ENCODE measurements at places on chromosomes 2 and 18. TPM values are rescaled to one million over a fixed set of nuclear protein-coding genes. Genes with fewer than 3 reads are reported as not detected.

- no peak for DNase-seq
Measured at GRCh38 chr2:238927746-238928519, 80.0 kb downstream of the TWIST2 start.

Gene REEP1
- total RNA-seq, result 147 TPM

DNA sequence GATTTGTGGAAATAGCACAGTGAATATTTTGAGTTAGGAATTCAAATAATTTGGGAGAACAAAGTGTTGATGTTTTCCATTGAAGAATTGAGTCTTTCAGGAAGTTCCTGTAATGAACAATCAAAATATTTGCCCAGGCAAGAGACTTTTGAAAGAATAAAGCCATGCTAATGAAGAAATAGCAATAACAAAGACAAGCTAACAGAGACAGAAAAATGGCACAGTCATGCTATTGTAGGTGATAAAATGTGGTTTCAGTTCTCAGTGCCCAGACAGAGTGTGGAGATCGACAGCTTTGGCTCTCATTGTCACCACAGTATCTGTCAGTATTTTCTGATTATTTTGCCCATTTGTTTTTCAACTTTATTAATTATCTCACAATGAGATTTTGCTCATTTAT is 490.8 kb upstream of the PIK3C3 start:
- DNase-seq, result no peak

GRCh38 chr2:18752022-18752493 is 162.7 kb upstream of the NT5C1B start:
- DNase-seq, result no peak
